ENCODE measurements at places on chromosomes 3 and 15.

- DNase-seq: no peak
Measured at GRCh38 chr3:37886395-37886794, 24.7 kb downstream of the CTDSPL start.

- DNase-seq: peak; percentile 40
Measured at GRCh38 chr3:31522152-31522551, 10.6 kb upstream of the STT3B start.

DNA sequence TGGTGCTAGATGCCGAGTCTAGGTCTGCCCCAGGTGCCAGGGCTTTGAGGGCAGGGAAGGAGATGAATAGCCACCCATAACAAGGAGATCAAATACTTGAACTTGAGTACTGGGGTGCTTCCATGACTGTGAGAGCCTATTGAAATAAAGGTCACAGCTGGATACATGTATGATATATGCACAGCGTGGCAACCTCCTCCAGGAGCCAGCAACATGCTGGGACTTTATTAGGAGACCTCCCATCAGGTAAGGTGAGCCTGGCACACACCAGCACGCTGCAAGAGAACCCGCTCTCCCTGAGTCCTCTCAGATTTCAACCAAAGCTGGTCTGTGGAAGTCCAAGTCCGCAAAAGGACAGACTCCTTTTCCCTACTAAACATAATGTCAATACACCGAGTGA is 10.5 kb upstream of the HES1 start:
- DNase-seq: no peak

- no peak for DNase-seq
Measured at GRCh38 chr3:30608598-30608947, 2.2 kb downstream of the TGFBR2 start.

GRCh38 chr3:83403927-83404326 is 1554.9 kb upstream of the CADM2 start:
- DNase-seq: no peak

GRCh38 chr3:53150247-53151085 is 10.5 kb upstream of the PRKCD start:
- no peak for DNase-seq

- DNase-seq: no peak
Measured at GRCh38 chr15:81852411-81853149, 193.2 kb downstream of the MEX3B start.

DNA sequence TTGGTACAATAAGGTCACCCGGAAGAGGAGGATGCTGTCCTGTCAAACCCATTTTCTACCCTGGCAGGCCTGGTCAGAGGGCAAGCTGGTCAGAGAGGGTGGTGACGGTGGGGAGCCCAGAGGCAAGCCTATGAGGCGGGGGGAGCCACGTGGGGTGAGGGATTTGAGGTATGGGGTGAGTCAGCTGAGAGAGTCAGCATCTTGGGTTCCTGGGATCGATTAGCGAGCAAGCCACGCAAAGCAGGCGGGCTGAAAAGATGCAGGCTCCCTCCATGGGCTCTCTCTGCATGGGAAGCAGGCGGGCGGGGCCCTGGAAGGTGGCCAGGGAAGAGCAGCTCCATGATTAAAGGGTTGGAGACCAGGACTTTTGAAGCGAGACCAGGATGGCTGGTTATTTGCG is 48.1 kb downstream of the MAGEF1 start:
- DNase-seq: no peak
